ENCODE measurements at places on chromosomes 5 and 9. TPM values are rescaled to one million over a fixed set of nuclear protein-coding genes. Genes with fewer than 3 reads are reported as not detected.

- no peak for DNase-seq
Observed at GRCh38 chr5:54616031-54616430, 98.5 kb downstream of the SNX18 start.

- peak; percentile 20 for DNase-seq
Observed at GRCh38 chr5:92644266-92644886, 936.6 kb downstream of the NR2F1-AS1 start.

GRCh38 chr5:172878933-172879752 is 45.1 kb downstream of the ERGIC1 start:
- no peak for DNase-seq

The PCDHB10 gene
- 7.2 TPM for polyA plus RNA-seq

The CHSY3 gene
- polyA plus RNA-seq = 5.0 TPM

DNA sequence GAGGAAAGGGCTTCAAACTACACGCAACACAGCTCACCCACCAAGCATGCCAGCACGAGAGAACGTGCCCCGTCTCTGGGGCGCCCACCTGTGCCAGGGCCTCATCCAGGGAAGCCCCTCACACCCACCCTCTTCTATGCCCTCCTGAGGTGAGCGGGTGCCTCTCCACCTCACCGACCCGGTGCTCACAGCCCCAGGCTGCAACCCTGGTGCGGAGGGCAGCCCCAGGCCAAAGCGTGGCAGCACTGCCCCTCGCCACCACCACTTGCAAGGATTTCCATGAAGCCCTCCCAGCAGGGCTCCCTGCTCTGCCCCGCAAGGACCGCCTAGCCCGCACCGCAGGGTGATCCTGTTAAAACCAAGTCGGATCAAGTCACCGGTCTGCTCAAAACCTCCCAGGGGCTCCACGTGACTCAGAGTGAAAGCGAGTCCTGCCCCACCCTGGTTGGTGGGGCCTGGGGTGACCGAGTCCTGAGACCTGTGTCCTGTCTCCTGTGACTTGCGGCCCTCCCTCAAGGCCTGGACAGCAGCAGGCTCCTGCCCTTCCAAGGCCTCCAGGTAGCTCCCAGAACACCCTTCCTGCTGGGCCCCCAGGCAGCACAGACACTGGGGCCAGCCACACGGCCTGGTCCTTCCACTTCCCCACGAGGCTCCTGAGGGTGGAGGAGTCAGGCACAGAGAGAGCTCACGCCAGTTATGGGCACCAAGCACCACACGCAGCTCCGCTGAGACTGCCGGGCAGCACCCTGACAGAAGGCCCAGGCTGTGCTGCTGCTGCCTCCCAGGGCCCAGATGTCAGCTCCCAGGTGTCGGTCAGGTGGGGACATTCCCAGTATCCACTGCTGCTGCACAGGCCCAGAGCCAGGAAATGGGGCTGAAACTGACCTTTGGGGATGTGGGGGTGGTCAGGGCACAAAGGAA is 12.7 kb downstream of the BRD3 start:
- no peak for DNase-seq

GRCh38 chr5:145324767-145325479 is 510.2 kb downstream of the PRELID2 start:
- no peak for DNase-seq

The ELAVL2 gene
- 5.0 TPM for polyA plus RNA-seq

The LCN15 gene
- polyA plus RNA-seq = 0.23 TPM

The SPATA6L gene
- polyA plus RNA-seq = 5.3 TPM

GRCh38 chr5:113000466-113000865 is 23.9 kb downstream of the DCP2 start:
- DNase-seq = no peak

GRCh38 chr5:63055421-63055820 is 476.8 kb downstream of the LRRC70 start:
- no peak for DNase-seq

- DNase-seq = no peak
Observed at GRCh38 chr5:17113174-17113958, 104.1 kb upstream of the BASP1 start.

DNA sequence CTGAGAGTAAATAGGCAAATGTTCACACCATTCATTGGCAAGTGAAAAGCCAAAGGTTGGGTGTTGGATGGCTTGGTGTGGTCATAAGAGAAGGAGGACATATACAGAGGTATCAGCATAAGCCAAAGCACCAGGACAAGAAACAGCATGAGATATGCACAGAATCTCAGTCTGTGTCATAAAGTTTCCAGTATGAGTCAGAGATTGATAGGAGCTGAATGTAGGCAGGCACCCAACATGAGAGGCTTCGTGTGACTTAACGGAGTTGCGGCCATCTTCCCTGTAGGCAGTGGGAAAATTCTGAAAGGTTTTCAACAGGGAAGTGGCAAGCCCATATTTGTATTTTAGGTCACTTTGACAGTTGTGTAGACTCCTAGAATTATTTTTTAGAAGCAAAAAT is 54.5 kb downstream of the SNCAIP start:
- no peak for DNase-seq

DNA sequence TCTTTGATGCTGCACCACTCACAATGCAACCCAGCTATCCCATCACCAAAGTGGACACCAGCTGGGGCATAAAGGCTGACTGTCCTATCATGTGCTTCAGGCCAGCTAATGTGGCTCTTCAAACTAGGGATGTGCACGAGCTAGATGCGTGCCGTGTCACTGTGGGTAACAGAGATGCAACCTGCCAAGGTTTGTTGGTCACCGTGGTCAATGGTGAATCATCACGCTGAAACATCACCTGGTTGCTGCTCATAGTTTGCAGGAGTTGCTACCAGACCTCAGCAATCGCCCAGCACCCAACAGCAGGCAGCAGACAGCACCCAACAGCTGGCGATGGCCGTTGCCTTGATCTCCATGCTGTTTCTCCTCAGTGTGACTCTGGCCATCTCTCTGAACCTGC is 2.1 kb upstream of the PCDHGA1 start:
- DNase-seq = no peak

Measured in left kidney (tissue), 8 donors.